ENCODE measurements at places on chromosomes 4 and X. TPM values are rescaled to one million over a fixed set of nuclear protein-coding genes. Genes with fewer than 3 reads are reported as not detected.

DNA sequence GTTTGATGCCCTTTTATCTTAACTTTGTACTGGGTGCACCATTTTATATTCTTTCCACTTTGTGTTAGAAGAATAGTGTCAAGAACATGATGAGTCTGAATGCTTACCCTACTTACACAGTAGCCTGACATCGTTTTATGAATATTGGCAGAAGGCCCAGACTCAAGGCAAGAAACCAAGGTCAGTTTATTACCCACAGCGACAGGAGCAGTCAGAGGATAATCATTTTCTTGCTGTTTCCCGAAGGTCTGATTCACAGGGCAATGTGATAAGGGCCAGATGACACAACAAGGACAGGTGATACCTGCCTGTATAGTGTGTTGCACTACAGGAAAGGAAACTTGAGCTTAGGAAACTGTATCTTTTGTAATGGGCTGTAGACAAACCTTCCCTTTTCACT, 417.4 kb downstream of the SPOCK3 start:
- no peaks in the 10 kb centered on the region for H3K4me1 ChIP-seq
- H3K4me3 ChIP-seq = no peak overlapping the region
- no peak for DNase-seq
- H3K27me3 ChIP-seq = no peaks in the 10 kb centered on the region

DNA sequence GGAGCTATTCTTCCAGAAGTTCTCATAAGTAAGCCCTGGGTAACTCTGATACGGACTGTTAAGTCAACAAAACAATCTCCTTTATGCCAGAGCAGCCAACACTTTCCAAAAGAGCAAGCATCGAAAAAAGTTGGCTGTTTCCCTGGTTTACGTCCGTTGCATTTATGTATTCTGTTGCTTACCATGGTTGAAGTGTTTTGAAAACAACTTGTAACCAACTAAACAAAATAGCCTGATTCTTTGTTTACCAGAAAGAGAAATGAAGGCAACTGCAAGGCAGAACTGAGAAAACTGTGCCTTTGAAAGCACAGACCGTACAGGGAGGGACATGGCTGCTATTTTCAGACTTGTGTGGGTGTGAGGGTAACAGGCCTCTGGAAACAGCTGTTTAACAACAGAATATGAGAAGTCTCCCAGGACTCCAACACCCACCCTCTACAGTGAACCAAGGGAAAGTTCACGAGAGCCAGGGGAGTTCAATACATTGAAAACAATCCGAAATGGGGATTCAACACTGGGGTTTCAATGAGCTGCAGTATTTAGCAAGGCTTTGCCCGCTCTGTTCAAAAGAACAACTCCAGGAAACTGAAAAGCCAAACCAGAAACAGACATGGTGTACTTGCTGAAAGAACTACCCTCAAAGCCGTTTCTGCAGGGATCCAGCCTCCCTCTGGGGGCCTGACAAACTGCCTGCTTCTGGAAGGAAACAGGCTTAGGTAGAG, 95.8 kb upstream of the EGFL6 start:
- no peaks in the 10 kb centered on the region for H3K36me3 ChIP-seq
- no peak overlapping the region for H3K27ac ChIP-seq
- H3K27me3 ChIP-seq = no peaks in the 10 kb centered on the region
- H3K4me1 ChIP-seq = no peaks in the 10 kb centered on the region
- no peak overlapping the region for H3K4me3 ChIP-seq

Gene PGRMC1
- total RNA-seq = 42.8 TPM

DNA sequence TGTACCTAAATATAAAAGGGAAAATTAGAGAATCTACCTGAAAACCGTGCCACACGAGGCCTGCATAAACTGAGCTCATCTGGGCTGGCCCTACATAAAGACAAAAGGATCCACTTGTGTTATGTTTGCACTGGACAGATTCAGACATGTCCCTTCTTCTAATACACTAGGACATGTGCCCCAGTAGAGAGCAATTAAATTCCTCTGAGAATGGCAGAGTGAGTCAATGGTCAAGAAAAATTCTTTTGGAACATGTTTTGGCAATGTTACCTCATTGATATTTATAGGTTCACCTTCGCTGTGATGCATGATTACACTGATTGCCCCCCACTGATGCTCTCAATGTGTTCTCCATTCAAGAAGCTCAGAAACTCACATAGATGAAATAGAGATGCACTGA, 95.2 kb downstream of the MANBA start:
- no peak for DNase-seq
- H3K27ac ChIP-seq = no peak overlapping the region

Gene MTTP
- 0.04 TPM for total RNA-seq

DNA sequence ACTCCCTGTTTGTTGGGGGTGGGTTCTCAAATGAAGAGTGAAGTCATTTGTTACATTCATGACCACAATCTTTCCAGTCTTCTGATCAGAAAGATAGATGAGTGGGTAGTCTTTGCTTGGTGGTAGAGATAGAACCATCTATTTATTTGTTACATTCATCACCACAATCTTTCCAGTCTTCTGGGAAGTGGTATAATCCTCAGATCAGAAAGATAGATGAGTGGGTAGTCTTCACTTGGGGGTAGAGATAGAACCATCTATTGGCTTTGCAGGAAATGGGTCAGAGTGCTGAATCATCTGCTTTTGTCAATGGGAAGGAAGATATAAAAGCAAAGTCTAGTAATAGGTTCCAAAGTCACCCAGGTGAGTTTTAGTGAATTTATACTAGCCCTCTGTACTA, 64.2 kb upstream of the EPGN start:
- H3K27me3 ChIP-seq = no peaks in the 10 kb centered on the region
- H3K27ac ChIP-seq = no peak overlapping the region
- H3K4me1 ChIP-seq = no peaks in the 10 kb centered on the region
- DNase-seq = no peak

DNA sequence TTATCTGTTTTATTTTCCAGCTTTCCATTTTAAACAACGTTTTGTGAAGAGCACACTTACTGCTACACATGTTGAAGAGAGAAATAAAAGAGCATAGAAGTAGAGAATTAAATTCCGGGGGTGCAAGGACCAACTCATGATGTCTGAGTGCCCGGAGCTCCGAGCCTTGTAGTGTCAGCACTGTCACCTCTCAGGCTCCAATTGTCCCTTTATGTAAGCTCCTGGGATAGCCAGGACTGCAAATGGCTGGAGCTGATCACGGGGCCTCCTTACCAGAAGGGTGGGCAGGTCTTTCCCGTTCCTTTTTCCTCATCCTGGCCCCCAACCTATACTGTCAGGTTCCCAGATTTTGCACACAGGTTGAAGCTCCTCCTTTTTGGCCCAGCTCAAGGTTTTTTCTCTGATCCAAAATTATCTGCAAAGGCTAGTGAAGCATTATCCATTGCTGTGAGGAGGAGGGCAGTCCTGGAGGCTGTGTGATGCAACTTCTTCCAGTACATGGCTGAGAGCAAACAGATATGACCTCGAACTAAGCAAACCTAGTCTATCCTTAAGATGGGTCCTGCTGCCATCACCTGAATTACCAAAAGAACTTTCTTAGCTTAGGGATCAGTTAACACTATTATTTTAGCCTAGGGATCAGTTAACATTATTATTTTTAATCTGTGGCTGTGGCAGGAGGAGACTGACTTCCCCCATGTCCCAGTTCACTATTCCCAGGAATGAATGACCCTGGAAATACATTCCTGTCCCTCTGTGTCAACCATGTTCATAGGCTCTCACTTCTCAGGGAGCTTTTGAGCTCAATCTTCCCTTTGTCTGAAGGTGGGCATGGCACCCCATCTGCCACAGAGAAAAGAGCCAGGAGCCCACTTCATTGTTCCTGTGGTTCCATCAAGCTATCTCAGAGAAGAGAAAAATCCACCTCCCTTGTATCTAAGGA, at the start of gene FGG:
Gene FGG (minus strand): TSS at position 185 of the 943 bp plus-strand sequence. CDS start 47 bp downstream, at position 138.
- no peaks in the 10 kb centered on the region for H3K27me3 ChIP-seq
- no peaks in the 10 kb centered on the region for H3K4me1 ChIP-seq
- DNase-seq = no peak
- H3K27ac ChIP-seq = no peak within 1 kb of the TSS
- no peaks in the 10 kb centered on the region for H3K36me3 ChIP-seq

Gene ZC4H2
- total RNA-seq = 13.3 TPM

Gene TCEAL6
- not detected for total RNA-seq
